Memory B cell (primary cell): ENCODE measurements at places on chromosomes 6 and 20.

DNA sequence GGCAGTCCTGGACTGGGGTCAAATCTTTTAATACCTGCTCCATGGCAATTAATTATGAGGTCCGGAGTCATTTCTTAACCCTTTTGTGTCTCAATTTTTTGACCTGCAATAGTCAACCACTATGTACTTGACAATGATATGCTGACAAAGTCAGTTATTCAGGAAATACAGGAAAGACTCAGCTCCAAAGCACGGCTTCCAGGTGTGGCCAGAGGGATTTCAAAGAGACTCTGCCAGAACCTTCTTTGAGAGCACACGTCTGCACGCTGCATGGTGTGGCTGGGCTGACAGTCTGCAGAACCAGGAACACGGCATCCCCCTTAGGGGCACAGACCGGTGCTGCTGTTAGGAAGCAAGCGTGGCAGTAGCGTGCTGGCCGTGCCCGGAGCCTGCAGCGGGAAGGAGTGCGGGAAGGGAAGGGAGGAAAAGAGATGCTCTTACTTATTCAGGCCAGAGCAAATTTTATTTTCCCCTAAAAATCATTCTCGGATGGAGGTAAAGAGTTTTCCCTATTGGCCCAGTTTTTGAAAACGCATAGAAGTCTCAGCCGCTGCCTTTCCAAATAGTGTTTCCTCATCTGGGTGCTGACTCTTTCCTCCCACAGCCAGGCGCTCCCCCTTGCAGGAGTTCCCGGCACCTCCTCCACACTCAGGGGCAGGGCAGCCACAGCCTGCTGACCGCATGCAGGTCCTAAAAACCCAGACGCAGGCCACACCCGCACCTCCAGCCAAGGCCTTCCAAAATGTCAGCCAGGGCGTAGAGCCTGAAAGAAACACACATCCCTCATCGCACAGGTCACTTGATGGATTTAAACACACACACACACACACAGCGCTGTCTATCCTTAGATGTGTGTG is 187.4 kb upstream of the SNX9 start:
- DNase-seq, result no peak

GRCh38 chr6:64482631-64483030 is 847.0 kb downstream of the PHF3 start:
- DNase-seq, result no peak

DNA sequence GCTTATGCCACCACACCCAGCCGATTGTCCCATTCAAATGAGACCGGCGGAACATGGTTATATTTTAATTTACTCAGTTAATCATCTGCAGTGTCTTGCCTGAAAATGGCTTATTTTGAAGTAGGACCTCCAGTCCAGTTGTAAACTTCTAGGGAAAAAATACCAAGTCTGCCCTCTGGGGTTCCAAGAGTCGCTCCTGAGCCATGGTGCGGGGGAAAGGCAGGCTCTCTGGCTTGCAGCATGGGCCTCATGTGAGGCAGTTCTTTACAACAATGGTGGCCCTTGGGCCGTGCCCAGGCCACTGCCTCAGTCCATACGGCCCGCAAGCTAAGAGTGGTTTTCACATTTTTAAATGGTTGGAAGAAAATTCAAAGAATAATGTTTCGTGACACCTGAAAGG is 62.7 kb upstream of the XRN2 start:
- DNase-seq, result no peak

DNA sequence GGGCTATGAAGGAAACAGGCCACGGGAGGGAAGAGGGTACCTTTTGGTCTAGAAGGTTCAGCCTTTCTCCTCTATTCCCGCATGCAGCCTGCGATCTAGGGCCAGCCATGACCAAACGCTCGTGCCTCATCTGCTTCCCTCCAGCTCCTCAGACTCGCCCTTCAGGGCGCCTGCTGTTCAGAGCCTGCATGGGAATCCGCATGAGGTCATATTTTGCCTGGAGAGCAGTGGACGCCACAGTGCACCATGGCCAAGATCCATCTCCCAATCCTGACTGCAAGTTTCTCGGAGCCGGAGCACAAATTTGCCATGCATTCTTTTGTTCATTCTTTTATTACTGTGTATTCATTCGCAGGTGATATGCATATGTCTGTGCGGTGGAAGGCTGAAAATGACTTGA is 608.1 kb downstream of the QKI start:
- DNase-seq, result no peak

GRCh38 chr6:39078695-39079094 is 30.1 kb downstream of the GLP1R start:
- no peak for DNase-seq

- no peak for DNase-seq
Observed at GRCh38 chr20:6698056-6698455, 69.4 kb upstream of the BMP2 start.

DNA sequence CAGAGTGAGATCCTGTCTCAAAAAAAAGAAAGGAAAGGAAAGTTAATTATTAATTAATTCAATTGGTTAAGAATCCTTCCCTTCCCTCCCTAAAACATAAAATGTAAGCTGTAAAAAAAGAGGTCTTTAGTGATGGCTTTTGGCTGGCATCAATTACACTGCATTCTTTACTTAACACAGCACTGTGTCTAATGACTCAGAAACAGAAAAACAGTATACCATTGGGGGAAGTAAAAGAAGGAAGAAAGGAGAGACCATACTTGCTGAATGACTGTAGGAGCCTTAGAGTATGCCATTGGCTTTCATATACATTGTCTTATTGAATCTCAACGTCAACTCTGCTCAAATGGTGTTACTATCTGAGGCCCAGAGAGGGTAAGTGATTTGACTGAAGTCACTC is 18.3 kb upstream of the CITED2 start:
- DNase-seq, result no peak

DNA sequence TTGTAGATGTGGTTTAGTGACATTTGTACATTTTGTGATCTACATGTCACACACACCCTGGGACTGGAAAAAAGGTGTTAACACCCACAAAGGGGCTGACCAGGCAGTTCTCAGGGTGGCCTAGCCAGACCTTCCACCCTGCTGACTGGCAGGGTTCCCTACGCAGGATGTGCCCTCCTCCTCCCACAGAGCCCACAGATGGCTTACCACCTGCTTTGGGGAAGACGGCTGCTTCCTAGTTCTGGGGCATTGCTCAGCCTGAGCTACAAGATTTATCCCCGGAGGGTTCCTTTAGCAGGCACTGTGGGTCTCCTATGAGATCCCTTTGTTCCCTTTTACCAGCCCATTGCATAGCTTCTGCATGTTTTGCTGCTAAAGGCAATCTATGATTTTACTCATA is 35.1 kb downstream of the SNAP25 start:
- no peak for DNase-seq

- DNase-seq, result no peak
Observed at GRCh38 chr20:6770786-6771100, 3.3 kb downstream of the BMP2 start.

GRCh38 chr20:18727032-18727508 is 86.5 kb upstream of the SCP2D1 start:
- DNase-seq, result no peak

DNA sequence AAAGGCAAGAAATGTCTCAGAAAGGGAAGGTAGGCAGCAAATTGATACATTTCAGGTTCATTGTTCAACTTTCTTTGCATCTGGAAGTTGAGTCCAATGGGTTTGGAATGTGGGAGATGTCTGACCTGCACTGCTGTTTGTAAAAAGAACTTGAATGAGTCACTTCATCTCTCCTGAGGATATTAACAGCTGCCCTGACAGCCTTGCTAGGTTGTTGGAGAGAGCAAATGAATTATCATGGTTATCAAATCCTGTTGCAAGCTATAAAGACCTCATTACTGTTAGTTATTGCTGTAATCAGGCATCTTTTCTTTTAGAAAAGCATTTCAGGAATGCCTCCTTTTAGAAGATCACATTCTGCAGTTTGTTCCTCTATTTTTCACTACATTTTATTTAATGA is 23.0 kb upstream of the FLRT3 start:
- DNase-seq, result no peak

GRCh38 chr6:111828809-111829208 is 44.4 kb downstream of the FYN start:
- no peak for DNase-seq

DNA sequence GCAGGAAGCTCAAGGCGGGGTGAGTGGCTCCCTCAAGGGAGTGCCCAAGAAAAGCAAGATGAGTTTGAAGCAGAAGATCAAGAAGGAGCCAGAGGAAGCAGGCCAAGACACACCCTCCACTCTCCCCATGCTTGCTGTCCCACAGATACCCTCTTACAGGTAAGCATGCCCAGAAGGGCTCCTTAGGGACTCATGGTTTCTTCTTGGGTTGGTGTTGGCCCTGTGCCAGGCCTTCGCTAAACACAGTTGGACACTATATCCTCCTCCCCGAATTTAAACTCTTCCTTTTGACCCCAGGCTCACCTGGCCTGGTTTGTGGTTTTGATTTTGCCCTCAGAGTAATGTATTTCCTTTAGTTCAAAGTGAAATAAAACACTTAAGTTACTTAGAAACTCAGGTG is 5.1 kb downstream of the BRPF3 start:
- DNase-seq, result no peak

DNA sequence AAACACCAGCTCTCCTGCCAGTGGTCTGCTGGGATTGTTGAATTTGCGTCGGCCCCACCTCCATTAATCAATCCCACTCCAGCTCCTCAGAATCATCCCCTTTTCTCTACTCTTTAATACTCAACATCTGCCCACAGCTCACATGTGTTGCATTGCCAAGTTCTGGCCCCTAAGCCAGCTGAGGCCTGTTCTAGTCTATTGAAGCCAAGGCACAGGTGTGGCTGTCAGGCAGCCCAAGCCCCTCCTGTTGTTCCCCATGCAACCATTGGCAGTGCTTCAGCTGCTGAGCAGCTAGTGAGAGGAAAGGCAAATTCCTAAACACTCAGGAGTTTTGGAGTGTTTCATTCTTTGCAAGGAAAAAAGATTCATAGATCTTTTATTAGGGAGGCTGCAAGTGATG is 128.0 kb upstream of the NT5E start:
- no peak for DNase-seq

DNA sequence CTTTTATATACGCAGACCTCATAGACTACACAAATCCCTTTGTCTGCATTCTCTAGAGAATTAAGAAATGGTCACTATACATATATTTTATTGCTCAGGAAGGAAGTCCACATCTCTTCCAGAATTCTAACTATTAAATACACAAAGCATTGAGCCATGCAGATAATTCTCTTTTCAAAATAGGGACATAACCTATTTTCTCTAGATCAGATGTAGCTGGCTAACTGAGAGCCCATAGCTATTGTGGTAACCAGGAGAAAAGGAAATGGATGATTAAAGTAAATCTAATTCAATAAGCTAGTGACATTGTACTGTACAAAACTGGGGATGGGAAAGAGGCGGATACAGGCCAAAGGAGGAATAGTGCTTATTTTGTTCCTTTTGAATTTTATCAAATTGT is 137.2 kb downstream of the BACH2 start:
- DNase-seq, result no peak

DNA sequence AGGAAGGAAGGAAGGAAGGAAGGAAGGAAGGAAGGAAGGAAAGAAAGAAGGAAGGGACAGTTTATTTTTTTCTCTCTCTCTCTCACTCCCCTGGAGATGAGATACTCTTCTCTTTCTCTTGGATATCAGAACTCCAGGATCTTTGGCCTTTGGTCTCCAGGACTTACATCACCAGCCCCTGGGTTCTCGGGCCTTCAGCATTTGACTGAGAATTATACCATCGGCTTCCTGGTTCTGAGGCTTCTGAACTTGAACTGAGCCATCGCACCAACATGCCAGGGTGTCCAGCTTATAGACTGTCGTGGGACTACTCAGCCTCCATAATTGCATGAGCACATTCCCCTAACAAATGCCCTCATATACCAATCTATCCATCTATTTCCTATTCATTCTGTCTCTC is 69.4 kb upstream of the NRSN1 start:
- no peak for DNase-seq

GRCh38 chr20:39110819-39111136 is 148.6 kb downstream of the DHX35 start:
- DNase-seq, result no peak

GRCh38 chr6:140205795-140206593 is 831.5 kb upstream of the CITED2 start:
- DNase-seq, result no peak

DNA sequence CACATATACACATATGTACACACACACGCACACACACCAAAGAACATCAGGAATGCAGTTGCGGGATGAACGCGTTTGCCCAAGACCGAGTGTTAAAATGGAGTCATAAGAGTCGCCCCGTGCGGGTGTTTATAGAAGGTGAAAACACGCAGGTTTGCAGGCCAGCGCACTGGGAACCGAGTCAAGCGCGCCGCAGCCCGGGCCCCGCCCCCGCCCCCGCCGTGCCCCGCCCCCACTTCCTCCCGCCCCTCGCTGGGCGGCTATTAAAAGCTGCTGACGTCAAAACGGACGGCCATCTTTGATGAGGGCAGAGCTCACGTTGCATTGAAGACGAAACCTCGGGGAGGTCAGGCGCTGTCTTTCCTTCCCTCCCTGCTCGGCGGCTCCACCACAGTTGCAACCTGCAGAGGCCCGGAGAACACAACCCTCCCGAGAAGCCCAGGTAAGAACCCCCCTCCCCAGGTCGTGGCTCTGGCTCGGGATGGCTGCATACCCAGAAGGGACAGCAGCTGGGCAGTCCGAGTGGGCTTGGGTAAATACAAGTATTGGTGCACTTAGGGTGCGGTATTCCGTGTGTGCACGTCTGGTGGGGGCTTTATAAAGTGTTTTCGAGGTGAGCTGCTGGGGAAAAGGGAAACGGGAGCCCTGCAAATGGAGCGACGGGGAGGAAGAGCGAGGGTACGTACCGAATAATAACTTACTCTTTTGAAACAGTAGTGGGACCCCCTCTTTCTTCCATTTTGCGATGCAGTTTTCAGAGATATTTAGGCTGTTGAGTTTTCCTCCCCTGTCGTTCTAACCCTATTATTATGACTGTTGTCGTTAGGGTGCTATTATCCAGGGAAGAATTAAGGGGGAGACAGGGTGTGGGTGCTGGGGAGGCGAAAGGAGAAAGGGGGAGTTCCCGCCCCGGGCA is at the start of gene SNAP25:
SNAP25 (plus strand) TSS at position 295 of the 916 bp plus-strand sequence. CDS start 56,662 bp downstream, outside the sequence.
- peak; percentile 31 for DNase-seq

DNA sequence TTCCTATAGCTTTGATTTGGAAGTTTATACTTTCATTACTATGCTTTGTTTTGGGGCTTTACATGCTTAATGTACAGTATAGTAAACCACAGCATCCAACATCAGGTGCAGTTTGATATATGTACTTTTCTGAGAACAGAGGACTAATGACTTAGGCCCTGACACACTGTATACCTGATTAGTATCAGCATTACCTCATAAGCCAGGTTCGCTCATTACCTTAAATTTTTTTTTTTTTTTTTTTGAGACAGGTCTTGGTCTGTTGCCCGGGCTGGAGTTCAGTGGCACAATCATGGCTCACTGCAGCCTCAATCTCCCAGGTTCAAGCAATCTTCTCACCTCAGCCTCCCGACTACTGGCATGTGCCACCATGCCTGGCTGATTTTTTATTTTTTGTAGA is 28.4 kb downstream of the CD109 start:
- no peak for DNase-seq

DNA sequence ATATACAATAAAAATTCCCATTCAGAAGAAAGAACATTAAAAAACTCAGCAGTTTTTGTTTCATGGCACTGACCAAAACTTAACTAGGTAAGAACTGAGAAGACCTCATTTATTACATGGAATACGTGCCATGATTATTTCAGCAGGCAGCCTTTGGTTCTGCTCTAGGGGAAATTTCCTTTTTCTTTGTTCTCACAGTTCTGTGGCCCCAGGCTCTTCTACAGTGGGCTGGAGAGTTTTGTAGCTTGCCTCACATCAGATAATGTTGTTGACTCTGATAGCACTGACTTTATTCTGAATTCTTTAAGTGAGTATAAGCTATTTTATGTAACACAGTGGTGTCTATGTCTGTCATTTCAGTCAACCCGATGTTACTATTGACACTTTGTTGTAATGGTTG is 844.3 kb downstream of the TBC1D32 start:
- DNase-seq, result no peak

- no peak for DNase-seq
Observed at GRCh38 chr6:106908386-106908840, 66.1 kb downstream of the CD24 start.
